ENCODE measurements at places on chromosomes 2 and 18.

DNA sequence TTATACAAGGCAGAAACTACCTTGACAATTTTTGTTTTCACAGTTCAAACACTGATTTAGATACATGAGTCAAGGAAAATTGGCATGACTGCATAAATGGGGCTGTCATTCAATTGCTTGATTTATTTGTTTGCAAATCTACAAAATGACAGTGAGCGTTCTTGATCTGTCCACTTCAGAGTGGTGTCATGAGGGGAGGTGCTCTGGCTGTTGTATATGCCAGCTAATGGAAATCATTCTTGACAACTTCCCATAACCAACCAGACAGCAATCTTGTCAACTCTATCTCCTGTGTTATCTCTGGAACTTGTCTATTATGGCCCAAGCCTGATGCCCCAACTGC lies 120.6 kb upstream of the UGP2 start:
- no peak for DNase-seq

GRCh38 chr2:127233710-127234109 lies 13.6 kb upstream of the CYP27C1 start:
- no peak for DNase-seq

DNA sequence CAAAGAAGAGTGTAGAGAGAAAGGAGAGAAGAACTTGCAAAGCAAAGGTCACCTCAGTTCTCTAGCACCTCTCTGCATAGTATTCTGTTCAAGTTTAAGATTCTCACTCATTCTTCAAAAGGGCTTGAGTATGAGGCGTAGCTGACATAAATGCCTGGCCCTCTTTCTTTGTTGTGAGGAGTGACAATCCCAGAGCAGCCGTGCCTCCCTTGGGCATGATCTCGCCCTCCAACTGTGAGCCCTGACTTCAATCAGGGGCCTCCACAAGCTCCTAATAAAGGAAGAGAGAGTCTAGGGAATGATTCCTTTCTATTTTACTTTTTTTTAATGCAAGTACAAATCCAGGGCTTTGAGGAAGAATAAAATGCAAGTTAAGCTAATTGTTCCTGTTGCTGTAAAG lies 402.7 kb downstream of the LRP1B start:
- no peak for DNase-seq

DNA sequence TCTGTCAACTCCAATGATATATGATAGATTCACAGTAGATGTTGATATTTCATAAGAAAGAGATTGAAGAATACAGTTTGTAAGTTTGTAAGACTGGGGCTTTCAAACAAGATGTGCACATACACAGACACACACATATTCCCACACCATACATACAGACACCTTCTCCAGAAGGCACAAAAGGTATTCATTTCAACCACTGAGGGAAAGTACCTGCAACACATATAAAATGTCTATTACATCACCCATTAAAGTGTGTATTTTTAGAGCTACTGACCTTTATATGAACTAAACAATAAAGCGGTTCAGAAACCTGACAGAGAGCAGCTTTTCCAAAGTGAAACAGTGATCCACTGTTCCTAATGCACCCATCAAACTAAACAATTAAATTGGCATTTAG lies 53.3 kb downstream of the CCDC148 start:
- DNase-seq = no peak

DNA sequence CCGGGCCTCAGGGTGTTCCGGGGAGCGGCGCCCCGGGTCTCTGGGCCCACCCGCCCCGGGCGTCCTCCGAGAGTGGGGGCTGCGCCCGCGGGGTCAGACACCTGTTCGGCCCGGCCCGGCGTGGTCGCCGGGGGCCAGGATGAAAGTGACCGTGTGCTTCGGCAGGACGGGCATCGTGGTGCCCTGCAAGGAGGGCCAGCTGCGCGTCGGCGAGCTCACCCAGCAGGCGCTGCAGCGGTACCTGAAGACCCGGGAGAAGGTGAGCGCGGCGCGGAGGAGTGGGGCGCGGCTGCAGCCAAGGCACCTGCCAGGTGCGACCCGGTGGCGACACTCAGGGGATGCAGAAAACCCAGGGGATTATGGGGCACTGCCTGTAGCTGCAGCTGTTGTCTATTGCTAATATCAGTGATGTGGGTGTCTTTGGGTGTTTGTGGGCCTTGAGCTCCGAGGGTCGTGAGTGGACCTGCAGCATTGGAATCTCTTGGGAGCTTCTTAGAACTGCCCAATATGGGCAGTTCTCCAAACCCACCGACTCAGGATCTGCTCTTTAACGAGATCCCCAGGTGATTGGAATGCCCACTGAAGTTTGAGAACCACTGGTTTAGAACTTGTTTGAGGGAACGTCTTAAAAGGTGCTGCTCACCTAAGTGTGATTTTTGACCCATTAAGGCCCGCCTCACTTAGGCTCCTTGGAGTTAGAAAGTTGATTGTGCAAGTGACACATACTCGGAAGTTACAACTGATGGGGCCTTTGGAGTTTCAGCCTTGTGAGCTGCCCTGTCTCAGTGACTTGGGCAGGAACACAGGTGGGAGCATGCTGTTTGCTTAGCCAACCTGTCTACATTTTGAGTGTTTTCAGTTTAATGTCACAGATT lies 823 bp downstream of the PARD3B start:
- no peak for DNase-seq

GRCh38 chr2:10079266-10079869 lies 843 bp downstream of the CYS1 start:
- DNase-seq = peak; percentile 47

DNA sequence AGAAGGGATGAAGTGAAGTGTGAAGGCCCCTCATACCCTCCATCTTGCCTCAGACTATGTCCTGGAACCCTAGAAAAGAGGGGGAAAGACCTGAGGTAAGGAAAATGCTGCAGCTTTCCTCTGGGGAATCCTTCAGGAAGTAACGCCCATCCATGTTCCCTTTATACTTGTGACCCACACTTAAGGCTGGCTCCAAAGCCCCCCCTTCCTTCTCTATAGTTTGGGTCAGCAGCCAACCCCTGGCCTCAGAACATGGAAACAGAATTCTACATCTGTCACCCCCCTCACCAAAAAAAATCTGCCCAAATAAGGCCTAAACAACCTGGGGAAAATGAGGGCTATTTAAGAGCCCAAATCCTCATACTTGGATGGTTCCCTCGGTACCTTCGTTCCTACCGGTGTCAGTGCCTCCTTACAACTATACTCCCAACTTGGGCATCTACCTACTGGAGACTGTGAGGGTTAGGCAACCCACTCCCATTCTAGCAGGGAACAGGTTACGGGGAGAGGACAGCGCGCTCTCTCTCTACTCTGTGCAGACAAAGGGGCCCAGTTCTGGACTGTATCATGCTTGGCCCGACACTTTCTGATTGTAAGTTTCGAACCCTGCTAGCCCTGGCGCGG lies 689 bp downstream of the OST4 start:
- DNase-seq = no peak

DNA sequence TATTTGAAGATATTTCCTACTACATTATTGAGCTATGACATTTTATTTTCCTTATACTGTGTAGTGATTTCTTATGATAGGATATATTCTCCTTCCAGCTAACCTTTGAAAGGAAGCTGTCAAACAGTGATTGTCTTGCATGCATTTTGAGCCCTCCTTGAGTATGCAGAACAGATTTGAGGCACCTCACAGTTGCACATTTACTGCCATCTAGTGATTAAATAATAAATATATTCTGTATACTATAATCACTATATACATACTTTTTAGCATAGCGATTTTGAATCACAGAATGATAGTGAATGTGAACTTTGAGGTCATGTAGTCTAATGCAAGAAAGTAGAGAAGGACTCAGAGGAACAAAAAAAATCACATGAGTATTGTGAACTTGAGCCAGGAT lies 268.4 kb upstream of the CDH19 start:
- no peak for DNase-seq

DNA sequence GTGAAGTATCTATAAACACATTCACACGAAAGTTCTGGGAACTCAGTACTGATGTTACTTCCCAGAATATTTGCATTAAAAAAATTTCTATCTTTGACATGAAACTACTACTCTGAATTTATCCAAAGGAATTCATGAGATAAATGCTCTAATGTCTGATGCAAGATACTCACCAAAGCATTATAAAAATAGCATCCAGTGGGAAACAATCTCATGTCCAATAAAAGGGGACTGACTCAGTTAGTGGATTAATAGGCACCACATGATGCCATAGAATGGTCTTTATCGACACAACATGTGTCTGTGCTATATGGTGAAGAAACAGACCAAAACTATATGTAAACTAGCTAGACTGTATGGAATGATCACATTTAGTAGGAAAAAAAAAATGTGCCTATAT lies 33.9 kb downstream of the LAMA3 start:
- DNase-seq = no peak

DNA sequence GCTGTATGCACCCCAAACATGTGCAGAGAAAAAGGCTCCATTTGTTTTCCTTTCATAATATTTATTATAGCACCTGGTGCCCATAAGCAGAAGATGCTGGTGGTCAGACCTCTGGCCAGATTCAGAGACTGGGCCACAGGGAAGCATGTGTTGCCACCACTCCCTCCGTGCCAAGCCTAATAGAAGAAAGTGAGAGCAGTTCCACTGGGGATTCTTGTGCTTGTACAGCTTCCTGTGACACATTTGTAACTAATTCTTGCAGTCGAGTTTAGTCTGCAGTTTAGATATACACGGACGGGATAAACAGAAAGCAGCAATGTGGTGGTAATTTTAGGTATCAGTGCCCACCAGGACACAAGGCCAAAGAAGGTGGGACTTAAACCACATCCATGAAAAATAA lies 135.4 kb upstream of the PIEZO2 start:
- no peak for DNase-seq

GRCh38 chr2:96092573-96092877 lies 23.8 kb downstream of the ADRA2B start:
- no peak for DNase-seq

- DNase-seq = no peak
Measured at GRCh38 chr18:3036108-3036507, 23.2 kb upstream of the LPIN2 start.

- peak; percentile 78 for DNase-seq
Measured at GRCh38 chr18:42298759-42299675, 344.0 kb downstream of the PIK3C3 start.

DNA sequence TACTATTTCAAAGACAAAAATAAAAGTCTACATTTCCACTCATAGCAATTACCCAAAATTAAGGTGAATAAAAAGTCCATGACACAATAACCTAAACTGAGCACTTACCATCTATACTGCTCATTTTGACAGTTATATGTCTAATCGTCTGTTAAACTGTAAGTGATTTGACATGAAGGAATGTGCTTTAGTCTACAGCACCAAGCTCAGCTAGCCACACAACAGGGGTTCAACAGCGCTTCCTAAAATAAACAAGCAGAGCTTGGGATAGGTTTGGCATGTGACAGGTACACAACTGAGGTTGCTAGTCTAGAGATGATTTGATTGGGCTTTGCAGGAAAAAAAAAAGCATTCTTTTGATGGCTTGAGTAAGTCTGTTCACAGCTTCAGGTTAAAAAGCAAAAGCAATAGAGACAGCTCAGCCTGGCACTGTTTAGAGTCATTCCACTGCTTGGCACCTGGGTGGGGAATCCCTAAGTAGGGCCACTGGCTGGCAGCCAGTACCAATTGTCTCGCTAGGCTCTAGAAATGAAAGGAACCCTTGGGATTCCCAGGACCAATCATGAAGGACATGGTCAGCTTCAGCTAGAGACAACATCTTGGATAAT lies 78.6 kb downstream of the BARD1 start:
- DNase-seq = no peak

- no peak for DNase-seq
Measured at GRCh38 chr2:126723281-126723815, 67.4 kb downstream of the GYPC start.

DNA sequence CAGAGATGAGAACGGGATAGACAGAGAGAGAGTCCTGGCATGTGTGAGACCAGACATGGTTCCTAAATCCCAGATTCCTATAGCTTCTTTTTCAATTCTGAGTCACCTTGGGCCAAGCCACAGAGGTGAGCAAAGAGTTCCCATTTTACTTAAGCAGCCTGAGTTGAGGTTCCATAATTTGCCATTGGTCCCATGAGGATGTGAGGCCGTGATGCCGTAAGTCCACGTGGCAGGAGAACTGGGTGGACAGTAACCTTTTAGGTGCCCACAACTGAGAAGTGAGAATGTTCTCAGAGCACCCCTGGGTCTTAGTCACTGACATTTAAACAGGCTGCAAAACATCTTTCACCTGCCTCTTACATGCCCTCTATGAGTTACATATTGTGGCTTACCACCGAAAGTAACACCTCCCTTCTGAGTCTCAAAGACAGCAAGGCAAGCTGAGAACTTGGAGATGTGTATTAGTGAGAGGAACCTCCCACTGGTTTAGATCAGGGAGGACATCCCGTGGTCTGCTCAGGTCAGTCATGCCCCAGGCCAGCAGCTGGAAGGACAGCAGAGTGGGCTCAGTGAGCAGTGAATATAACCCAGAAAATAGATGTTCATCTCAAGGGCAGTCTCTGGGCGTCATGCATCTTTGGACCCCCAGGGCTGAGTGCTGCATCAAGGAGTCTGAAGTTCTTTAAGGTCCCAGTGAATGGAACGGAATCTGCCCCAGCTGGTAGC lies 127.9 kb upstream of the LGALSL start:
- DNase-seq = no peak

- DNase-seq = no peak
Measured at GRCh38 chr2:66748939-66749338, 314.0 kb downstream of the MEIS1 start.

GRCh38 chr2:2045950-2046349 lies 285.1 kb downstream of the MYT1L start:
- no peak for DNase-seq

GRCh38 chr18:13256444-13257305 lies 38.1 kb downstream of the LDLRAD4 start:
- DNase-seq = no peak

- DNase-seq = no peak
Measured at GRCh38 chr2:59196491-59196890, 955.4 kb upstream of the FANCL start.

DNA sequence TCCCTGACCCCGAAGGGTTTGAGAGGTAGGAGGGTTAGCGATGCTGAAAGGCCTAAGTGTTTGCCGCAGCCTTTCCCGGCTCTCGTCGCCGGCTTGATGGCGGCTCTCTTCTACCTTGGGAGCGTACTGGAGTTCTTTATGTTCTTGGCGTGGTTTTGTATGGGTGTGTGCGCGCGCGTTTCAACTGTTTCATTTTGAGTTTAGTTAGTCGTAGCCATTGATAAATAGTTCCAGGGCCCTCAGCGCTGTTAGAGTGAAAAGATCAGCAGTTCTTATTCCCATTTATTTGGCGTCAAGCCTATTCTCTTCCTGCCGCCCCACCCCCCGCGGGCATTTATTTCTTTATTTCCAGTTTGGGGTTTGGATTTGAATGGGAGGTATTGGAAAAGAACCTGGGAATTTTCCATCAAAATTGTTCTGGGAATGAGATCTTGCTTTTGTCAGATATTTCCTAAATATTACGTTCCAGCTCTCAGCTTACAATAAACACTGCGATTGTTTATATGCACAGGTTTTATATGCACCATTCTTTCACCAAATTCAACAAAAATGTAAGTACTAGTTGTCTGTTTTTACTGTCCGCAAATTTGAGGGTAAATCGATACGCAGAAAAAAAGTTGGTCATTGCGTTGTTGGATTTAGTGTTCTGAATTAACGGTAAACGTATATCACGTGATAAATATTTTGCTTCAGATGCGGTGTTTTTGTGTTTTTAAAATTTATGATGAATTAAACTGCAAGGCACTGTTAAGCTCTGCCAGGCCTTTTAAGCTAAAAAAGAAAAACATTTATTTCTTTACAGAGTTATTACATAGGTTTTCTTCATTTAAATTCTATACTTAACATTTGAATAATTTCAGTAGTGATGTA lies 954 bp downstream of the CCNT2 start:
- DNase-seq = no peak
